ENCODE measurements at places on chromosomes 11 and 22.
A peak's percentile ranks its signal among the peaks of the same experiment; 100 is the strongest.

GRCh38 chr22:45843031-45843430 is 133.9 kb downstream of the WNT7B start:
- no peak for DNase-seq

GRCh38 chr22:33593818-33594217 is 326.5 kb downstream of the LARGE1 start:
- no peak for DNase-seq

DNA sequence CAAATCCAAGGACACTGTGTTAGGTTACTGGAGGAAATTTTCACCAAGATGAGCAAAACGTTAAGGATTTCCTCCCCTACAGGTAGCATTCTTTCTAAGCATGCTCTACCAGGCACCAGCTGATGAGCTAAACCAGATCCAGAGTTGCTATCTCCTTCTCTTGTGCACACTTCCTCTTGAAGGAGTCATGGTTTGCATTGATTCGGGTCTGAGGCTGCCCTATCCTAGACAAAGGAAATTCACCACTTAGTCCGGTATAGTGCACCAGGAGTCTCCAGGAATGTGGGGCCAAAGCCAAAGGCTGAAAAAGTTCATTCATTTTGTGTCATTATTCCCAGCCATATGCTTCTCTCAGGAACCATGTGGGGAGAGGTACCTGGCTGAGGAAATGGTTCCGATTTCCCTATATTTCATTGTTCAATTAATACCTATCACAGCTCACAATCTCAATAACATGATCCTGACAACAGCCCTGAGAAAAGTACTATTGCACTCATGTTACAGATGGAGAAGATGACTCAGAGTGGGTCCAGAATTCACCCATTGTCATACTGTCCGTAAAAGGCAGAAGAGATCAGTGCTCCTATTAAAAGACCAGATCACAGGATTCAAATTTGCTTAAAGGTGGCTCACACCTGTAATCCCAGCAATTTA is 39.1 kb downstream of the SLC35F2 start:
- DNase-seq, result no peak

DNA sequence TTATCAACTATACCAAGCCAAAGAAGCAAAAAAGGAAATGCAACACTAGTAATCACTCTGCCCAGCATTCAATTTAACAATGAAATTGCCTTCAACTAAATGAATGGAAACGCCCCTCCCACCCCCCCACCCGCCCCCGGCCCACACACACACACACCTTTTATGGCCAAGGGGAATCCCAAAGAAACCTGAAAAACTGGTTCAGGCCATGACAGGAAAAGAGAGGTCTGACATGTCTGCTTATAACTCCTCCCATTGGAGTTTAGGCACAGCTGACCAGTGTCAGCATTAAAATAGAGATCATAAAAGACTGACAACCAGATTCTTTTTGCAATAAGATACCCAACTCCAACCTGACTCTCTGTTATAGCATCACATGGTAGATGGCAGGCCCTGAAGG is 42.6 kb downstream of the ACER3 start:
- no peak for DNase-seq

DNA sequence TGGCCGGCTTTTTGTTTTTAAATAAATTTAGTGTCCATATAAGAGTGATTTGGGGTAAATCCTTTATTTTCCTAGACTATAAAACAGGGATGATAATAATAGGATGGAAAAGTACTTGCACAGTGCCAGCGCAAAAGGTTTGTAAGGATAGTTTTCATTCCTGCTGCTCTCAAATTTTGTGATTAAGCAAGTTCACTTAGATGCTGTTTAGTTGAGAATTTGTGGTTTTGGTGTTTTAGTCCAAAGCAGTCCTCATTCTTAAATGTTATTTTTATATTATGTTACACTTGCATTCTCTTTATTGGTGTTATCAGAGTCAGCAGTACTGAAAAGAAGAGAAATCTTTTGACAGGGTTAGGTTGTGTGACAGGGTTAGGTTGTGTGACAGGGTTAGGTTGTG is 47.9 kb downstream of the PPP6R3 start:
- DNase-seq, result no peak

DNA sequence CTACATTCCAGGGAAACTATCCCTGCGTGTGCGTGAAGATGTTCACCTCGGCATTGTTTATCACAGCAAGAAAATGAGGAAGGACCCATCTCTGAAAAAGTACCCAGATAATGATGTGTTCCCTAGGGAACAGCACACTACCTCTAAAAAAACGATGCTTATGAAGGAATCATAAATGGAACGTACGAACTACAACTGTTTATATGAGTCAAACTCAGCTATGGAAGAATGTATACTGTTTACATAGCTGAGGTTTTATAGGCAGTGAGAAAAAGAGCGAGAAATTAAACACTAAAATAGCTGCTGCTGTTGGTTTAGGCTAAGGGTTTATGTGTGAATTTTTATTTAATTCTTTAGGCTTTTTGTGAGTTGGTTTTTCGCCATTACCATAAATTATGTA is 48.9 kb downstream of the APOL1 start:
- no peak for DNase-seq

GRCh38 chr11:117909611-117910382 is 19.4 kb downstream of the TMPRSS13 start:
- DNase-seq, result no peak

DNA sequence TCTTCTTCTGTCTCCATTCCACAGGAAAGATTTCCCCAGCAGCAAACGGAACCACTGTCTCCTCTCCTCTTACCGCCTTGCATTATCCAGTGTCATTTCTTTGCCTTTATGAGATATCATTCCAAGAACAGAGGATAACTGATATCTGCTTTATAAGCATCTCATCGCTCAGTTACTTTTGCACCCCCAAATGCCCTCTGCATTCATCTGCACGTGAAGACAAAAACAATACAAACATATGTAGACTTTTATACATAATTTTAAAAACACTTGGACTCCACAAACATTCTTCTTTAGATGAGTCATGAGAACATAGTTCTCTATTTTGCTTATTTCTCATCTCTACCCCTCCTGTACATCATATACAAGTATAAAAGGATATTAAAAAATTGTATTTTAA is 512 bp upstream of the OR51T1 start:
- no peak for DNase-seq

DNA sequence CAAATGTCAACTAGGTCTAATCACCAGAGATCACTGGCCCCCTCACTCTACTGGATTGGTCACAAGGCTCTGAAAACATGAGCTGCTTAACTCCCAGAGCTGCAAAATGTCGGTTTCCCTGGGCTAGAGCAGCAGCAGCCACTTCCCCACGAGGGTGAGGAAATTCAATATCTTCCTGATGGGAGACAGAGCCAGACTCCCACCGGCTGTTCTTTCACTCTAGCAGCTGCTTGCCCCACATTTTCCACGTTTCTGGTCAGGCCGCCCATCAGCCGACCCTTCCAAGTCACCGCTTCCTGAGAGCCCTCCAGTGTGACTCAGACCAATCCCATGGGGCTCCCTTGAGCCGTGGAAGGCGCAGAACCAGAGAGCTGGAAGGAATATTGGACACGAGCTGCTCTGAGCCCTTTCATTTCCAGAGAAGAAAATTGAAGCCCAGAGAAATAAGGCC is 227.0 kb downstream of the ADAMTS15 start:
- no peak for DNase-seq

DNA sequence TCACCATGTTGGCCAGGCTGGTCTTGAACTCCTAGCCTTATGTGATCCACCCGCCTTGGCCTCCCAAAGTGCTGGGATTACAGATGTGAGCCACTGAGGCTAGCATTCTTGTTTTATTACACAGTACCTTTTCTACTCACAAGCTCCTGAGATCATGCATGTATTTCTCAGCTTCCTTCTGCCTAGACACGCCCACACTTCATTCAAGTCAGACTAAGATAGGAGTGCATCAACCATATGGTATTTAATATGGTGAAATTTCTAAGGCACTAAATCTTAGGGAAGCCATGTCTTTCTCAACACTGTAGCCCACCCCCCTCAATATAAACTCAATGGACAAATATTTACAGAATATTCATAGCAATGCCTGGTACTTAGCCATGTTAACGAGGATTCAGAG is 62.1 kb downstream of the SLC25A17 start:
- DNase-seq, result no peak

DNA sequence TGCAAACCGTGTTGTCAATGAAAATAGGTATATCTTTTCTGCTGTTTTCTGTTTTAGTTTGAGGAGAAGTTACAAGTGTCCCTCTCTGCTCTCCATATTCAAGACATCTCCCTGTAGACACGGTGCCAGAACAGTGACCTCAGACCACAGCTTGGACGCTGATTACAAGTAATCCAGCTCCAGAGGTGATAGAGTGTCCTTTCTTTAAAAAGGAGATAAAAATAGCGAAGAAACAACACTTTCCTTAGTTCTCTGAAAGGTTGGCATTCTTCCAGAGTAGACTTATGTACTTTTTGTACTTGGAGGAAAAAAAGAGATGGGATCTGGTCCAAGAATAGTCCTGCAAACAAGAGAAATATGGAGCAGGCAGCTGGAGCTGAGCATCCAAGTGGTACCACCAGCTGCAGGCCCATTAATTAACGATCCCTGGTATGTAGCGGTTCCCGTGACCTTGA is 43.0 kb upstream of the WT1 start:
- no peak for DNase-seq

DNA sequence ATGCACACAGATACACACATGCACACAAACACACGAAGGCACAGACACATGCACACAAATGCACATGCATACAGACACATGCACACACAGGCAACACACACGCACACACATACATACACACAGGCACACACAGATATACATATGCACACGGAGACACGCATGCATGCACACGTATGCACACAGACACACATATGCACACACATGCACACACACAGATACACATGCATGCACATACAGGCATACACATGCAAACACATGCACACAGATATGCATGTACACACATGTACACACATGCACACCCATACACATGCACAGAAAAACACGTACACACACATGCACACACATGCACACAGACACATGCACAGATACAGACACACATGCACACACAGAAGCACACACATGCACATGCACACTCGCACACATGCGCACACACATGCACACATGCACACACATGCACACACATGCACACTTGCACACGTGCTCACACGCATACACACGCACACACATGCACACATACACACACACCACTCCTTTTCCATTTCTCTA is 70.8 kb upstream of the ALDH3B2 start:
- no peak for DNase-seq

- no peak for DNase-seq
Measured at GRCh38 chr11:89508544-89508943, 17.4 kb upstream of the NOX4 start.

GRCh38 chr22:38981992-38982927 is at the start of gene APOBEC3B:
TSS of gene APOBEC3B (plus strand) at chr22:38982347. CDS start at chr22:38982454, 107 bp downstream.
- peak; percentile 47 for DNase-seq

- DNase-seq, result no peak
Measured at GRCh38 chr22:47127441-47127871, 365.0 kb downstream of the TBC1D22A start.

DNA sequence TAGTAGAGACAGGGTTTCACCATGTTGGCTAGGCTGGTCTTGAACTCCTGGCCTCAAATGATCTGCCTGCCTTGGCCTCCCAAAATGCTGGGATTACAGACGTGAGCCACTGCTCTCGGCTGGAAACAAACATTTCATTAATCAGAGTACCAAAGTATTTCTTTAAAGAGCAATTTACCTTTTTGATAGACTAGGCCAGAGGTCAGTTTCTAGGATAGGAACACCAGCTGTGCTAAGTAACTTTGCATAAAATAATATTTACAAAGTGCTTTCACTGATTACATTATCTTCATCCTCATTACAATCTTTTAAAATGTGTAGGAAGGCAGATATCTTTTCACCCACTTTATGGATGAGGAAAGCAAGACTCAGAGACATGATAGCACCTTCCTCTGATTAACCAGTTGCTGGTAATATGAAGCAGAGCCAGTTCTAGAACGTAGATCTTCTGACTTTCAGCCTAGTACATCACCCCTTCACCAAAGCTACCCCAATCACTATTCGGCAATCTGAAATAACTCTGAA is 355.2 kb downstream of the SOX6 start:
- DNase-seq, result no peak

DNA sequence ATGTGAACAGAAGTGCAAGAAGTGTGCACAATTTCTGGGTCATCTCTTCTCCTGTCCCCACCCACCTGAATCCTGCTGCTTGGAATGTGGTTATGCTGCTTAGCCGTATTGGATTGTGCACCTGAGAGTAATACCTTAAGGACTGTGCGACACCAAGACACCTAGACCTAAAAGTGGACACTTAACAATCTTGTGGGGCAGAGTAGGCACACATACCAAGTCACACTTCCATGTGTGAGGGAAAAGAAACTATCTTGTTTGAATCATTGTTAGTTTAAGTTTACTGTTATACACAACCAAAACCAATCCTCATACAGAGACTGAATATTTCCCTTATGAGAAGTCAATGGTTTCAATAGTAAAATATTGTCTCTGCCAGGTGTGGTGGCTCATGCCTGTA is 93.7 kb downstream of the CCDC83 start:
- peak; percentile 22 for DNase-seq

- DNase-seq, result no peak
Measured at GRCh38 chr11:62457478-62457877, 38.6 kb downstream of the SCGB1A1 start.

GRCh38 chr22:20418211-20418788 is 19.3 kb downstream of the SCARF2 start:
- DNase-seq, result peak; percentile 55

GRCh38 chr11:33116535-33116934 is 44.7 kb downstream of the CSTF3 start:
- DNase-seq, result no peak

DNA sequence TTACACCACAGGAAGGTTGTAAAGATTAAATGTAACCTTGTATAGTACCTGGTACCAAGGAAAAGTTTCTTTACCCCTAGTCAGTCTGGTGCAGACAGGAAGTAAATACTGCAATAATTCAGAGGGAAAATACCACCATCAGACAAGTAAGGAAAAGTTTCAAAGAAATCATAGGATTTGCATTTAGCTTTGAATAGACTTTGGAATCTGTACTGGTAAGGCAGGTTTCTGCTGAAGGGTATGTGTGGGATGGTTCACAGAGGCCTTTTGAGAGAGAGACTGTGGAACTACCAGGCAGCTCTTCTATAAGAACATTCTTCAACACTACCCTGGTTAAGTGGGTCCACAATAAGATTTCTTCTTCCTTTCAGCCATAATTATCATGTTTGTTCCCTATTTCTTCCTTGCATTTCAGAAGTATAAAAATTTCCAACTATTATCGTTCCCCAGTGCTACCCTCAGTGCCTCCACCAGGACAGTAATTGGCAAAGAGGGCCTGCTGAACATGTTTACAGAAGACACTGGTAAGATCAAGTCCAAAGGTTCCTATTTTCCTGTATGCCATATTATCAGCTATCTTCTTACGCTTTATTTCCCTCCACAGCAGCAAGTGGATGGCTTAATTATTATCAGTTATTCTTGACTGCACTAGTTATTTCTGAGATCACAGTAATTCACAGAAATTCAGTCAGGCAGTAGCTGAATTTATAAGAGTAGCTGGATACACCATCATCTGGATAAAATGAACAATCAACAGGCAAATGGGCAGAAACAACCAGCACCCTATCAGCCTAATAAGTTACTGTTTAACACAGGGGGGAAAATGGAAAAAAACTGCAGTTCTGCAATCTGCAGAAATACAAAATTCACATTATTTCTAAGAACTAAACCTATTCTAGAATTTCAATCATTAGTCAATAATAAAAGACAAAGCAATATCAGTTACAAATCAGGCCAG is 48.5 kb downstream of the PITPNB start:
- no peak for DNase-seq

All from T-helper 2 cell (primary cell).